Left ventricle myocardium inferior (tissue), 1 donor: ENCODE measurements at places on chromosomes 1 and 21. TPM values are rescaled to one million over a fixed set of nuclear protein-coding genes. Genes with fewer than 3 reads are reported as not detected.
A peak's percentile ranks its signal among the peaks of the same experiment; 100 is the strongest.

DNA sequence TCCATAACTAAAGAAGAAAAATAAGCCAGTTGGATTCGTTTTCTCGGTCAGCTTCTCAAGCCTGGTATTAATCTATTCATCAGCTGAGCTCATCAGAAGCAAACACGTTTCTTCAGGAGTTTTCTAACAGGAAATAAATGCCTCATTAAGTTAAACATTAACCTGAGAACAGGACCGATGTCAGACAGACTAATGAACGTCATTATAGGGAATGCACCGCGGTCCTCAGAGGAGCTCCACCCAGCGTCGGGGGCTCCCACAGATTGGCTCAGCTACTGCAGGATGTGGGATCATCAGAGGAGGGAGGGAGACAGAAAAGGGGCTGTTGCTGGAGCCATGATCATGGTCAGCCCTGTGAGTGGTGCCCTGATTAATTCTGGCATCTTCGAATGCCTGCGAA is 615.4 kb downstream of the PTPRU start:
- DNase-seq, result no peak
- H3K27me3 ChIP-seq, result peaks cover 81% of the 10 kb centered on the region
- H3K4me3 ChIP-seq, result no peak overlapping the region
- H3K27ac ChIP-seq, result no peak overlapping the region
- no peaks in the 10 kb centered on the region for H3K36me3 ChIP-seq

GRCh38 chr1:173871091-173871490 is 2.9 kb downstream of the ZBTB37 start:
- H3K4me1 ChIP-seq, result peaks cover 51% of the 10 kb centered on the region
- H3K36me3 ChIP-seq, result peaks cover 34% of the 10 kb centered on the region
- H3K4me3 ChIP-seq, result no peak overlapping the region
- no peaks in the 10 kb centered on the region for H3K27me3 ChIP-seq

DNA sequence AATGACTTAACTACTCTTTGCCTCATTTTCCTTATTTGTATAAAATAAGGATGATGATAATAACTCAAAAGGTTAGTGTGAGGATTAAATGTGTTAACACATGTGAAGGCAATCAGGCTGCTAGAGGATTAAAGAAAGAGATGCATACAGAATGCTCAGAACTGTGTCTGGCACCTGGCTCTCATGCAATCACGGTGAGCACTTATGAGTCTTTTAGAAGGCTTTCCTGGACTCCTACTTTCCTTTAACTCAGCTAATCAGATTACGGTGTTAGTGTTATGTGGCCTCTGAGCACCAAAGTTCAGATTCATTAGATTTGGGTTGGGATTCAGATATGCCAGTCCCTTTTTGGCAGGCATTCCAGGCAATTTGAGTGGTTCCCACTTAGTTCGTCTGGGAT is 311.6 kb upstream of the USP24 start:
- no peaks in the 10 kb centered on the region for H3K36me3 ChIP-seq
- no peaks in the 10 kb centered on the region for H3K4me1 ChIP-seq
- H3K27me3 ChIP-seq, result no peaks in the 10 kb centered on the region
- no peak for DNase-seq
- H3K4me3 ChIP-seq, result no peak overlapping the region

GRCh38 chr21:16176570-16176969 is 446.8 kb downstream of the USP25 start:
- peaks cover 8% of the 10 kb centered on the region for H3K4me1 ChIP-seq
- no peaks in the 10 kb centered on the region for H3K36me3 ChIP-seq
- H3K27me3 ChIP-seq, result no peaks in the 10 kb centered on the region
- H3K27ac ChIP-seq, result peak overlapping the region; percentile 1
- no peak for DNase-seq
- no peak overlapping the region for H3K4me3 ChIP-seq

DNA sequence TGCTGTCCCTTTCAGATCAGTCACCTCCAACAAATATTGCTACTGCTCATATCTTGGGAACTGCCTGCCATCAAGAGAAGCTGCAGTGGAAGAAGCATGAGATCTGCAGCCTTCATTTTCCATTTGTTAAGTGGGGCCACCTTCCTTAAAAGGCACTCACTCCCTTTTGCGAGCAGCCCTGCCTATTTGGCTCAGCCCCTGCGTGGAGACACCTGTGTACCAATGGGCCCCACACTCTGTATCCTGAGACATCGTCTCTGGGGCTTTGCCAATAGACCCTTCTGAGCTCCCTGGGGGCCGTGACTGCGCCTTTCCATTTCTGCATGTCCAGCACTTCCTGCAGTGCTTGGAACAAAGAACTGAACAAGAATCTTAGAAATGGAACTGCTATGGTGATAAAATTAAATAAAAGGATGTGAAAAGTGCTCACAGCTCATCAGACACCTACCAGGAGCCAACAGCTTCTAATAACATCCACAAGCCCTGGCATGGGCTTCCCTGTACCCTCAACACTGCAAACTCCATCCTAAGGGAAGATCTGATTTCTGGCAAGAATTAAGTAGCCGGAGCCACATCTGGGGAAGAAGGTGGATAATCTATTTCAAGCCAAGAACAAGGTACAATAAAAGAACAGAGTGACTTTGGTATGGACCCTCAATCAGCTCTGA is 36.7 kb downstream of the PARP1 start:
- no peaks in the 10 kb centered on the region for H3K27me3 ChIP-seq
- H3K27ac ChIP-seq, result peak overlapping the region; percentile 74
- H3K4me1 ChIP-seq, result peaks cover 57% of the 10 kb centered on the region
- DNase-seq, result no peak
- H3K4me3 ChIP-seq, result no peak overlapping the region

- no peaks in the 10 kb centered on the region for H3K27me3 ChIP-seq
- H3K27ac ChIP-seq, result no peak overlapping the region
- no peak overlapping the region for H3K4me3 ChIP-seq
- no peak for DNase-seq
These were observed 36.7 kb downstream of the CRB1 start for GRCh38 chr1:197304638-197305200.

DNA sequence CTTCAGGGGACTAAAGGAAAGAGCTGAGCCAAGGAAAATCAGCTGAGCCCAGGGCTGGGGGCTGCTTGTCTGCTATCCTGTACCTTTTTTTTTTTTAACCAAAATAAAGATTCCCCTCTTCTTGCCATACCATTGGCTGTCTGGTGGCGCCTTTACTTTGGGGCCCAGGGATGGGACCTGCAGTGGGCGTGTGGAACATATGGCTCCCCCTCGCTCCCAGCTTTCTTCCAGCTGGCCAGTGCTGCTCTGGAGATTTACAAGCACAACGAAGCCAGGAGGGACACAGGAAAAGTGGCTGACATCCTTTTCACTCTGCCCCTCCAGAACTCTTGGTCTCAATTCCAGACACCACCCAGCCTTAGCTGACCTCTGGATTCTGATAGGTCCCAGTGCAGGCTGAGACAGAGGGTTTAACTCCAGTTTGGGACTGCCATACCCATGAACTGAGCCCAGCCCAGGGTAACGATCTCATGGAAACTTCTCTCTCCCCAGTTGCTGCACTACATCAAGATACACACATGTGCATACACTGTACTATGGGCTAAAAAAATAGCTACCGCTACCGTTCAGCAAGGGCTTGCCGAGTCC is 5.4 kb upstream of the SFN start:
- no peaks in the 10 kb centered on the region for H3K27me3 ChIP-seq
- H3K4me3 ChIP-seq, result no peak overlapping the region
- no peak overlapping the region for H3K27ac ChIP-seq
- H3K36me3 ChIP-seq, result peaks cover 44% of the 10 kb centered on the region
- no peak for DNase-seq
- peaks cover 6% of the 10 kb centered on the region for H3K4me1 ChIP-seq

DNA sequence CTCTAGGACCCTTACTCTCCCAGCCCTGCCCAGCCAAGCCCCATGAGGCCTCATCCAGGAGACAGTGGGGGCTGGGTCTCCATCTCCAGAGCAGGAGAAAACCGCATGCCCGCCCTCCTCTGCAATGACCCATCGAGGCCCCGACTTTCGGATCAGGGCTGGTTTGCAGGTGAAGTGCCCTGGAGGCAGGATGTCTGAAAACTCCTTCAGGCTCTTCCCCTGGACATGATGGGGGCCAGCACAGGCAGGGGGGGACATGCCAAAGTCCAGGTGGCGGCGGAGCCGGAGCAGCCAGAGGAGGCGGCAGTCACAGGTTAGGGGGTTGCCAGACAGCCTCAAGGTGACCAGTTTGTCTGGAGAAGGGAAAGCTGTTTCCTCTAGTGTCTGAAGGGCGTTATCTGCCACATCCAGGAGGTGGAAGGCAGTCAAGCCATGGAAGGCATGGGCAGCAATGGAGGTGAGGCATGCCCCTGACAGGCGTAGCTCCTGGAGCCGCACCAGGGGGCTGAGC is 3.9 kb downstream of the LINGO4 start:
- no peak overlapping the region for H3K4me3 ChIP-seq
- no peak overlapping the region for H3K27ac ChIP-seq
- peaks cover 46% of the 10 kb centered on the region for H3K27me3 ChIP-seq
- no peaks in the 10 kb centered on the region for H3K36me3 ChIP-seq

- peak overlapping the region; percentile 93 for H3K27ac ChIP-seq
- no peaks in the 10 kb centered on the region for H3K36me3 ChIP-seq
- H3K4me1 ChIP-seq, result peaks cover 39% of the 10 kb centered on the region
- H3K4me3 ChIP-seq, result no peak overlapping the region
- no peak for DNase-seq
These were observed 40.7 kb upstream of the COL6A2 start for GRCh38 chr21:46057111-46057709.

DNA sequence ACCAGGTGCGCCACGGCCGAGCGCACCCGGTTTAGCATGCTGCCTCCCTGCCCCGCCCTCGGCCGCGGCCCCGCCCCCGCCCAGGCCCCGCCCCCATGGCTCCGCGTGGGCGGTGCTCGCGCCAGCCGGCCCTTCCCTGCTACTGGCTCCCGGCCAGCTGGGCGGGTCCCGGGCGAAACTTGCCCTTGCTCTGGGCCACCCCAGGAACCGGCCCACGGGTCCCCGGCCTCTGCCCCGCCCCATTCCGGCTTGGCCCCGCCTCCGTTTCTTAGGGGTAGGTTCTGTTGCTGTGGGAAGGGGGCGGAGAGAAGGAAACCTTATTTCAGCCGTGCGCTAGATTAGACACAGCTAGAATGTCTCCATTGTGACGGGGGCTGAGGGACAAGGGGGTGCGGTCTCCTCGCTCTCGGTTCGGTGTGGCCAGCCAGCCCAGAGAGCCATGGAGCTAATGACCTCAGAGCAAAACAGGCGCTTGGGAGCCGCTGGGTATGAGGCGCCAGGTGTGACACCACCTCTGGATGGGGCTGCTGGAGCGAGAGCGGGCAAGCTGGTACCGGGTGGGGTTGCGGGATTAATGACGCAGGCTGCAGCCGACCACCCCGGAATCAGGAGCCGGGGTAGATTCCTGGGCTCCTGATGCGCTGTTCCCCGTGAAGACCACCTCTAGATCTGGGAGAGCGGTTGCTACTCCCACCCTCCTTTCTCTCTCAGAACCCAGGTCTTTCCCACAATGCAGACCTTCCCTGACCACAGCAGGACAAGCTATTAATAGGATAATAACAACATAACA is at the start of gene PPM1J:
Gene PPM1J, minus strand, starts transcription at position 69 of the 790 bp plus-strand sequence. Its CDS starts 31 bp downstream, at position 38.
- peaks cover 32% of the 10 kb centered on the region for H3K4me1 ChIP-seq
- H3K36me3 ChIP-seq, result no peaks in the 10 kb centered on the region
- H3K27me3 ChIP-seq, result peaks cover 16% of the 10 kb centered on the region
- peak within 1 kb of the TSS; percentile 83 for H3K27ac ChIP-seq

The FABP3 gene
- 4,737 TPM for total RNA-seq

The ALX3 gene
- not detected for total RNA-seq

The MFAP2 gene
- 3.0 TPM for total RNA-seq

The UBL4B gene
- total RNA-seq, result not detected

The RBM11 gene
- total RNA-seq, result 0.30 TPM

The GBP4 gene
- total RNA-seq, result 6.2 TPM
